Diencephalon (tissue), 1 donor: ENCODE measurements at places on chromosomes 4 and X. TPM values are rescaled to one million over a fixed set of nuclear protein-coding genes. Genes with fewer than 3 reads are reported as not detected.

MAMLD1 gene
- 4.2 TPM for total RNA-seq

GPRASP3 gene
- 67.8 TPM for total RNA-seq

RNF150 gene
- 31.6 TPM for total RNA-seq

KLHL5 gene
- 134 TPM for total RNA-seq

EXOC1L gene
- not detected for total RNA-seq

BANK1 gene
- total RNA-seq, result 0.23 TPM

ZFP92 gene
- total RNA-seq, result 1.2 TPM
